ENCODE measurements at places on chromosomes 5 and 9.

- no peak for DNase-seq
Measured at GRCh38 chr5:125032286-125032685, 285.8 kb upstream of the ZNF608 start.

DNA sequence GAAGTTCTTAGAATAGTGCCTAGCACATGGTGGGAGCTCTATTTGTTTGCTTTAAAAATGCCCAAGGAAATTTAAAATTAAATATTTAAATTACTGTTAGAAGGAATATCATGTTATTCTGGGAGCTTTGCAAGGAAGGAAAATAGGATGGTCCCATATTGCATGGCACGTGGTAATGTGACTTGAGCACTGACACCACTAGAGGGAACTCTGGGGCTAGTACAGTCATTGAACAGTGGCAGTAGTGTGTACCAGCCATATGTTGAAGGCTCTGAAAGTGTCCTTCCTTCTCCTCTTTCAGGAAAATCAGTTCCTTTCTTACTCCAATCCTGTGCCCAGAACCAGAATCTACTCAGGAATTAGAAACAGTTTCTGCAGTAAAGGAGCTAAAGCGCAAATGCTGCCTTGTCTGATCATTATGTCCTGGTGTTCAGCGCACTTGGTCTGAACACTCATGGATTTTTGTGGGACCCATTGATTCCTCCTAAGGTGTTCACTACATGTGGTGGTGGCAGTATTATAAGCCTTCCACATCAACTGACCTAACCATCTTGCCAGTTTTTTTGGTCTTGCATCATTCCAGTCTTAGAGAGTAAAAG is 54.1 kb downstream of the GDA start:
- peak; percentile 44 for DNase-seq

DNA sequence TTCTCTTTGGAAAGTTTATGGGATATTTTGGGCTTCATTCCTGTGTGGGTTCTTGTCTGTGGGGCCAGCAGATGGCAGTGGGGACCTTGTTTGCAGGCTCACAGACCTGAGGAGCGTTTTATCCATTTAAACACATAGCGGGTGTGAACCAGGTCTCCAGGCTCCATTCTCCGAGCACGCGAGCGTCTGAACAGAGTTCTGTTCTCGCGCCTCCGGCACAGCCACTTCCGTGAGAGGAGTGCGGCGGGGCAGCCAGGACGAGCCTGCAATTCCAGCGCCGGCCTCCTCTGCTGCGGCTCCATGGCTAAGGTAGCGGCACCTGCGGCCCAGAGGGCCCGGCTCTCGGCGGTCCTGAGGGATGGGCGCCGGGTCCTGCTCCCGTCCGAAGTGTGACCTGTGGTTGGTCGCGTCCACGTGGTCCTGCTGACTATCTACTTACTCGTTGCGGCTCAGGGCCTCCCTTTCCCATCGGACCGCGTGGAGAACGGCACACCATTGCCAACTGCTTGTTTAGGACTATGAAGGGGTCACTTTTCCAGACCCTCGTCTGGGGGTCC is 7.3 kb downstream of the NRARP start:
- DNase-seq = peak; percentile 25

DNA sequence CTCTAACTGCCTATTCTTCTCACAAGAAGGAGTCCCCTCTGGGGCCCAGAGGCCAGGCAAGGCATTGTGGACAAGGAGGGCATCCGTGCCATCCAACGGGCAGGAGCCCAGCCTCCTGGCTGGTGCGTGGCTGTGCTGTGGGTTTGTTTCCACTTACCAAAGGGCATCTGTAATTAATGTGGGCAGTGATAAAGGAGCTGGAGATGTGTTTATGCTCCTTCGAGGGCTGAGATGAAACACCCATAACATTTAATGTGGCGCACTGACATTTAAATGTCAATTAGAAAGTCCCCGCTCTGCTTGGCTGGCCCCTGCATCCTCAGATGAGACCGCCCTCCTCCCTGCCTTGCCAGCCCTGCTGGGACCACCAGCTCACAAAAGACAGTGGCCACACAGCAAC is 57.1 kb downstream of the KCNIP1 start:
- DNase-seq = no peak
